ENCODE measurements at places on chromosomes 13 and 19. TPM values are rescaled to one million over a fixed set of nuclear protein-coding genes. Genes with fewer than 3 reads are reported as not detected.

The LRRC4B gene
- 6.9 TPM for polyA plus RNA-seq

The IZUMO2 gene
- polyA plus RNA-seq, result not detected

The PCDH8 gene
- not detected for polyA plus RNA-seq

The NLRP5 gene
- polyA plus RNA-seq, result not detected

The CEACAM19 gene
- polyA plus RNA-seq, result 2.0 TPM

The CRB3 gene
- polyA plus RNA-seq, result not detected

The FFAR3 gene
- not detected for polyA plus RNA-seq

The BORA gene
- 1.4 TPM for polyA plus RNA-seq

The SYNGR4 gene
- polyA plus RNA-seq, result 0.08 TPM

All from SK-N-SH (cell line).